GM12878 (cell line): ENCODE measurements at places on chromosomes 6 and 20. TPM values are rescaled to one million over a fixed set of nuclear protein-coding genes. Genes with fewer than 3 reads are reported as not detected.

Gene GDAP1L1
- total RNA-seq = not detected in 2 replicates

GRCh38 chr6:18306977-18307376 lies 42.6 kb upstream of the DEK start:
- H3K36me3 ChIP-seq = no peaks in the 10 kb centered on the region
- no peaks in the 10 kb centered on the region for H3K27me3 ChIP-seq
- no peak overlapping the region for H3K4me3 ChIP-seq
- no peak overlapping the region for H3K27ac ChIP-seq

Gene PCNA
- total RNA-seq = 389 and 402 TPM in 2 replicates

DNA sequence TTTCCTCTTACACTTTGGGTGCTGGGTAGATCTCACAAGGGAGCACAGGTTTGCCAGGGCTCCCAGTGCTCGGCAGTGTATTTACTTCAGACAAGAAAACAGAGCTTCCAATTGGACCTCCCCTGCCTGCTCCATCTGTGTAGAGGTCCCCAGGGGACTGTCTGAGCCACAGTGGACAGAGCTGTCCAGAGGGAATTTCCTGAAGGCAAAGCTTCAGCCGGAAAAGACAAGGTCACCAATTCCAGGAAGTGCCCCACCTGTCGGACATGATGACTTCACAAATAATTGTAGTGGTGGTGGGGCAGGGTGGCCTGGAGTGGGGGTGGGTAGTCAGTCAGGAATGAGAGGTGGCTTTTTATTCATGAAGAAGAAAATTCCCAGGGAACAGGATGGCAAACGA lies 18.6 kb downstream of the ADGRF5 start:
- no peak overlapping the region for H3K27ac ChIP-seq
- no peak overlapping the region for H3K4me3 ChIP-seq
- no peak for DNase-seq

- H3K36me3 ChIP-seq = no peaks in the 10 kb centered on the region
- H3K27me3 ChIP-seq = peaks cover 2% of the 10 kb centered on the region; the same call in 1 of the 2 replicates
- DNase-seq = no peak
- no peak overlapping the region for H3K27ac ChIP-seq
- H3K4me3 ChIP-seq = no peak overlapping the region
Observed at GRCh38 chr20:25120457-25120856, 38.5 kb upstream of the VSX1 start.

GRCh38 chr6:37731371-37731770 lies 33.7 kb upstream of the MDGA1 start:
- peaks cover 7% of the 10 kb centered on the region; the same call in 1 of the 2 replicates for H3K4me1 ChIP-seq
- H3K27me3 ChIP-seq = no peaks in the 10 kb centered on the region
- H3K27ac ChIP-seq = no peak overlapping the region
- H3K4me3 ChIP-seq = no peak overlapping the region
